ENCODE measurements at places on chromosomes 3 and 15.

DNA sequence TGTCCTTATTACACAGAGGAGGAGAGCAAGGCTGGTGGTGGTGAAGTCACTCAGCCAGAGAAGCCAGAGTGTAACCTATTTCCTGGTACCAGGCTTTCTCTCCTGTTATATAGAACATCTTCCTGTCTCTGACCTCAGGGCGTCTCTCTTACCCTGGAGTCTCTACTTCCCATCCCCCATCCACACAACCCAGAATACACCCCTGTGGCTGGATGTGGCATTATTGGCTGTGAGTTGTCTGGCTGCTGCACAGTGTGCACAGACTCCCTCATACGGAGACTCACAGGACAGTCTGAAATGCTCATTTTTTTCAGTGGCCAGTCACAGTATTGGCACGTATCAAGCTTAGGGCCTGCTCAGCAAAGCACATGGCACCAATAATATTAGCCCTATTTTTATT is 8.6 kb downstream of the PODXL2 start:
- DNase-seq: no peak

DNA sequence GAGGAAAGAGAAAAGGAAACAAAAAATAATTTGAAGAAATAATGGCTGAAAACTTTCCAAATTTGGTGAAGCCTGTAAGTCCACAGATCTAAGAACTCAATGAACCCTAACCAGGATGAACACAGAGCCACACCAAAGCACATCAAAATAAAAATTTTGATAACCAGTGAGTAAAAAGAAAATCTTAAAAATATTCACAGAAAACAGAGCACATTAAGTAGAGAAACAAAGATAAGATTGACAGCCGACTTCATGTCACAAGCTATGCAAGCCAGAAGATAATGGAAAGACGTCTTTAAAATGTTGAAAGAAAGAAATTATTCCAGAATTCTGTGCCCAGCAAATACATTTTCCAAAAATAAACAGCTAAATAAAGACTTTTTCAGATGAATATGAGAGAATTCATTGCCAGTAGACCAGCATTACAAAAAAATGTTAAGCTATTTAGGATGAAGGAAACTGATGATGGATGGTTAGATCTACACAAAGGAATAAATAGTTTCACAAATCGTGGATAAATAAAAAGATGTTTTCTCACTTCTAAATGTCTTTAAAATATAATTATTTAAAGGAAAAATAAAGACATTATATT is 140.2 kb upstream of the SKOR1 start:
- DNase-seq: no peak

DNA sequence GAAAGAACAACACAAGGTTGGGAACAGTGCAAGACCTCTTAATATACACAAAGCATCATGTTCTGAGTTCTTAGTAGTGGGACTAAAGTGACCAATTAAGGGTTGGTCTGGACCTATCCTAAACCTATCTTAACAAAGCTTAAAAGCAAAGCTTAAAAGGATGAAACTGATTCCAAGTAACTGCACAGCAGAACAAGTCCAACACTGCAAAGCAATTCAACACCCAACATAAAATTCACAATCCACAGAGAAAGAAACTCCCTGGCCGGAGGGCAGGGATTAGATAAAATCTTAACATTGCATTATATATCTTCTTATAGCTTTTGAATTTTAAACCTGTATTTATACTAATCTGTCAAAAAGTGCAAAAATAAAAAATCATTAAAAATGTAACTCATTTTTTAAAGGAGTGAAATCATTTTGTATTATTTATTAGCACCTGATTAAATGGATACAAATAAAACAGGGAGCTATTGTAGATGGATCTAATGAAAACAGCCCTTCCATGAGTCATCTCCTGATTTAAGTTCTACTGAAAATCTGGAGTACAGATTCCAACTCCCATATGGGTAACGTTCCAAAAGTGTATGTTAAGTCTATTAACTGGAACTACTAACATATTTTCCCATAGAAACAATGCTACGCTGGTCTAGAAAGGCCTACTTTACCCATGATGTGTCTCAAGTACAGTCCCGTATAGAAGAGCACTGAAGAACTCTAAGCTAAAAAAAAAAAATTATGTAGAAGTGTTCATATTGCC is 34.9 kb downstream of the PIK3R4 start:
- no peak for DNase-seq

- no peak for DNase-seq
Observed at GRCh38 chr15:33374226-33374914, 63.6 kb downstream of the RYR3 start.

- DNase-seq: no peak
Observed at GRCh38 chr3:4752201-4753072, 226.8 kb upstream of the BHLHE40 start.

DNA sequence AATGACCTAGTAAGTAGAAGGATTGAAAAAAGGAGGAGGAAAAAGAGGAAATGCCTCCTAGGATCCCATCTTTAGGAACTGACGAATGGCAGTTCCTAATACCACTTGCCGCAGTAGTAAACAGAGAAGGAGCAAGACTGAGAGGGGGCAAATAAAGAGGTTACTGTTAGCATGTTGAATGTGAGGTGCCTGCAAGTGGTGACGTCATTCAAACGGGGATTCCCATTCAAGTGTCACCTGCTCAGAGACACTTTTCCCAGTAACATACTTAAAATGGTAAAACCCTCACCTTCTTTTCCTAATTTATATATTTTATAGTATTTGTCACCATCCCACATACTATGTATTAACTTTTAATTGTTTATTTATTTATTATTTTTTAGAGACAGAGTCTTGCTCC is 178.9 kb downstream of the IL5RA start:
- no peak for DNase-seq

DNA sequence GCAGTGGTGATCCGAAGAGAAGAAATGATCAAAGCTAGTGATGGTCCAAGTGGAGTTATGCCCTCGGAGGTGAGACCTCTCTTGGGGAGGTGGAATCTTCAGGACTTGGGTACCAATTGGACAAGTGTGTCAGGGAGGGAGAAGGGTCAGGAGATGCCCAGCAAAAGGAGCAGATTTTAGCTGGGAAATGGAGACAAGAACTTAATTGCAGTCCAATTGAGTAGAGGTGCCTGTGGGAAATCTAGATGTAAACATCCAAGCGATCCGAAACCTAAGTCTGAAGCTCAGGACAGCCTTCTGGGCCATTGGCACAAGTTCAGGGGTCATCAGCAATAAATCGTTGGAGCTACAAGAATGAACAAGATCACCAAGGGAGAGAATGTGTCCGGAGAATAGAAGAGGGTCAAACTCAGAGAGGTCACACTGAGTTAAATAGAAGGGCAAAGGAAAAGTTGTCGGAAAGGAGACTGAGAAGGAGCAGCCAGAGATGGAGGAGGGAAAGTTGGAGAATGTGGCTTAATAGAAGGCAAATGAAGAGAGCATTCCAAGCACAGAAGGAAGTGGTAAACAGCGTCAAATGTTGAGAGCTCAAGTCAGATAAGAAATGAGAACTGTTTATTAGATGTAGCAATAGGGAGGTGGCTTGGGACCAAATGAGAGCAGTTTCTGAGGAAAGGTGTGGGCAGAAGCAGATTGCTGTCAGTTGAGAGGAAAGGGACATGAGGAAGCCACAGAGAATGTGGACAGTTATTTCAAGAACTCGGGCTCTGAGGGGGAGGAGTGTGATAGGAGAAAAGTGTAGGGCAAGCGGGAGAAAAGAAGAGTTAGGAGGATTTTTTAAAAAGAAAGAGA is 64.2 kb upstream of the FNDC3B start:
- DNase-seq: no peak

DNA sequence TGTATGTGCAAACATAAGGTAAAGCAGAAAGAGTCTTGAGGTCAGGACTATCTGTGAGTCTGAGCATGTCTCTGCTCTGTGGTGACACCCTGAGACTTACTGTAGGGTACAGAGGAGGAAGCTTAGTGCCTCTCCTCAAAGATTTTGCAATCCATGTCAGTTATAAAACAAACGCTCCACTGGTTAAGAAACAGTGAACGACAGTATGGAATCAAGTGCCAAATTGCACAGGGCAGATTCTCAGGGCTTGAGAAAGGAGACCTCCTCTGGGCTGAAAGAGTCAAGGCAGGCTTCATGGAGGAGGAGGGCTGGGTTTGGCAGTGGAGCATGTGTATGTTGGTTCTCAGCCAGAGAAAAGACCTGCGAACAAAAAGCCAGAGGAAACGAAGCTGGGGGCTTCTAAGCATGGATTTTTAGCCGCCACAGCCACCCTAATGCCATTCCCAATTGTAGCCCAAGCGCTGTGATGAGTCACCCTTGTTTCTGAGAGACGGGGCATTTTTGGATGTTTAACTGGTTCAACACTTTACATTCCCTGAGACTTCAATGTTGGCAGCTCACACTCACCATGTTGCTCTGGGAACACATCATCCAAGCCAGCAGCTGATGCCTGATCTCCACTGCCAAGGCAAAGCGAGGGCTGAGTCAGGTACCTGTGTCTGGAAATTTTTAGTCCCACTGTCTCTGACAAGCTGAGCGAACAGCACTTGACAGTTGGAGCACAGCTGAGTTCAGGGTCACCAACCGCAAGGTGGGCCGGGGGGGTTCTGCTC is 3.4 kb upstream of the DGKG start:
- no peak for DNase-seq

GRCh38 chr15:53786401-53786800 is 26.9 kb upstream of the WDR72 start:
- no peak for DNase-seq

DNA sequence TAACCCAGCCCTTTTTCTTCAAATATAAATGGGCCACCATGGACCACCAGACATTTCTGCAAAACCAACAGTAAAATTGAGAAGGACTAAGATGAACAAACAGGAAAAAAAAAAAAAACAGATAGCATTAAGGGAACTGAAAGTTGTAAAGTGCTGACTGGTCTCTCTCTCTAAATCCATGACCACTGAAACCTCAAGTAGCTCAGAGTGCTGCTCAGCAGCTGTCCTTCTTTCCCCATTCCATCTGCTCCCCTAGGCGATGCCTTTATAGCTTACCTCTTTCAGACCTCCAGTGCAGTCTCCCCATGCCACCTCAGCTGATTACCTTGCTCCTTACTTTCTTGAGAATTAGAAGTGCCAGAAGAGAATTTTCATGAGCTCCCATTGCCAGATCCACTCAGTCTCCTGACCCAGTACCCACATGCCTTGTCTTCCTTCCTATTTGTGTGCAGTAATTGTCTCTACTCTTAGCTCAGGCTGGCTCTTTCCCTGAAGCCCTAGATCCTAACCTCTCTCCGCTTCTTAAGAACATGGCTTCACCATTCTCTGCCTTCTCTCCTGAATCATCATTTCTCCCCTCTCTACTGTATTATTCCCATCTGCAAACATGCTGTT is 23.9 kb upstream of the XIRP1 start:
- DNase-seq: no peak

DNA sequence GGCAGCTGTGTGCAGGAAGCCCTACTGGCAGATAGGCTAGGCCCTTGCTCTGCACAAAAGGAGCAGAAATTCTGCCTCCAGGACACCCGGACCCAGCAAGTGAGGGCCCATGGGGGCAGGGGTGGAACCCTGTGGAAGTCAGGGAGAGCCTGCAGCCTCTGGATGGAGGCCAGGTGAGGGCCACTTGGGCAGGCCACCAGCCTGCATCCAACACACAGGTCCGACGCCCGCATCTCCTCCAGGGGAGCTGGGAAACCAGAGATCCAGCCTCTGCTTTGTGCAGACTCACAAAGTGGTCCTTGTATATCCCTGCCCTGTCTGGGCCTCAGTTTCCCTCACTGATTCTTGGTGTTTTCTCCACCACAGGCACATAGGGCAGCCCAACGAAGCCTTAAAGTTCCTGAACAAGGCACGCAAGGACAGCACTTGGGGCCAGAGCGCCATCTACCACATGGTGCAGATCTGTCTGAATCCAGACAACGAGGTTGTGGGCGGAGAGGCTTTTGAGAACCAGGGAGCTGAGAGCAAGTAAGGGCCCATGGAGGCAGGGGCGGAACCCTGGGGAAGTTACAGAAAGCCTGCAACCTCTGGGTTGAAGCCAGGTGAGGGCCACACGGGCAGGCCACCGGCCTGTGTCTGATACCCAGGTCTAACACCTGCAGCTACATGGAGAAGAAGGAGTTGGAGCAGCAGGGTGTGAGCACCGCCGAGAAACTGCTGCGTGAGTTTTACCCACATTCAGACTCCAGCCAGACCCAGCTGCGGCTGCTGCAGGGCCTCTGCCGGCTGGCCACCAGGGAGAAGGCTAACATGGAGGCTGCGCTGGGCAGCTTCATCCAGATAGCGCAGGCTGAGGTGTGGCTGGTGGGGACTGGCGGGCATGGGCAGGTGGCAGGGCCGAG is 16.6 kb downstream of the CSRNP1 start:
- no peak for DNase-seq

- DNase-seq: no peak
Observed at GRCh38 chr3:21839592-21839991, 88.6 kb upstream of the ZNF385D start.

- DNase-seq: no peak
Observed at GRCh38 chr3:47761046-47761445, 20.6 kb downstream of the SMARCC1 start.

GRCh38 chr3:129195731-129196256 is 12.1 kb upstream of the CNBP start:
- no peak for DNase-seq

GRCh38 chr3:123284399-123285010 is 82.8 kb downstream of the SEC22A start:
- DNase-seq: no peak

GRCh38 chr15:51936105-51936478 is 35.5 kb downstream of the LEO1 start:
- no peak for DNase-seq

- no peak for DNase-seq
Observed at GRCh38 chr15:46660096-46660842, 1025.4 kb downstream of the SQOR start.

DNA sequence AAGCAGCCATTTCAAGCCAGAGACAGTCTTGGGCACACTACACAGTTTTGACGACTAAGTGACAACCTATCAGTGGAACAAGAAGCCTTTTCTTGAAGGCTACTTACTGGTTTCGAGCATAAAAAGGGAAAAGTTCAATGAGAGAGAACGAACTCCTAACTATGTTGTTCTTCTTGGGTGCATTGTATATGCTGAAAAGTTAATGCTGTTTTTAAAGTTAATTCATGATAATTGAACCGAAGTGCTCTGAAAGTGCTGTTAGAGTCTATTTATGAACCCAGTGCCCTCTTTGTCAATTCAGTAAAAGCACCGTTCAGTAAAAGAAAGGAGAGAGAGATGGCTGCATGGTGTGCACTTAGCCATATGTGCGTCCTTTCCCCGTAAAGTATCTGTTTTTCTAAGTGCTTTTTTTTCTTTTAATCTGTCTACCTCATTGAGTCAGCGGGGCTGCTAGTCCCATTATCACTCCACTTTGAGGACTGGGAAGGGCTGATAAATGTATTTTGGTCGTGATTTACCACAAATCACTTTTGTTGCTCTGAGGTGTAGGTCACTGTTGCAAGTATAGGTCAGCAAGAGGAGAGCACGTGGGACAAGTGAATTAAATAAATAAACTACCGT is 380.7 kb upstream of the GOLIM4 start:
- no peak for DNase-seq
